Lung (tissue), 17 donors: ENCODE measurements at places on chromosomes 12 and 14.

GRCh38 chr14:28756884-28757570 is 9.6 kb upstream of the FOXG1 start:
- peak; percentile 53 for DNase-seq

DNA sequence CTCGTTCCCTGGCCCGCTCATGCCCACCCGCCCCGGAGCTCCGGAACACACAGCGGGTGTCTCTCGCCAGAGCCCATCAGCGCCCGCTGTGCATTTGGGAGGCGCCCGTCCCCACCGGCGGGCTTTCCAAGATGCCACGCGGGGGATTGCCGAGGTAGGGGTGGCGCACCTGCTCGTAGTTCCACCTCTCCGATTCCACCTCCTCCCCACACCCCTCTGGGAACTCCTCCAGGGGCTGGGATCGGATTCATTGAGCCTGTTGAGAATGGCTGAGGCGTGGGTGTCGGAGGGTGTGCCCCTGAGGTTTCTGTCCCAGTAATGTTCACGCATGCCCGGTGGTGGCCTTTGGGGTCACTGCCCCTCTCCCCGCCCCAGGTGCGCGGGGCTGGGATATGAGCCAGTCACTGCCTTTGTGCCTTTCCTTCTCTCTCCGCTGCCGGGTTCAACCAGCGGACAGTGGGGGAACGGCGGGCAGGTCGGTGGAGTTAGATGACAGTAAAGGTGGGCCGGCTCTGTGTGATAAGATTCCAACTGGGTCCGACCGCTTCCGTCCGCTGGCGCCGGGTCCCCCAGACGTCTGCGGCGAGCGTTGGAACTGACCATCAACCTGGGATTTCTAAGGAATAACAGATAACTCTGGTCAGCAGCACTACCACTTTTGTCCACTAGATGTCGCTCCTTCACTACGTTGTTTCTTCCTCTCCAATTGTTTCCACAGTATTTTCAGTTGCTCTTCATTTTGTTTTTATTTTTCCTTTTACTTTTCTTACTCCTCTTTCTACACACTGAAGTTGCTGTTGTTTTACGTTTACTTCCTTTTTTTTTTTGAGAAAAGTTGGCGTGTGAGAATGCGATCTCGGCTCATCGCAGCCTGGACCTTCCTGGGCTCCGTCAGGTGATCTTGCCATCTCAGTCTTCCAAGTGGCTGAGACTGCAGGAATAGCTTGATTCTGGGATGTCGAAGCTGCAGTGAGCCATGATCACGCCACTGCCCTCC is 178.1 kb upstream of the ALG10B start:
- peak; percentile 69 for DNase-seq

DNA sequence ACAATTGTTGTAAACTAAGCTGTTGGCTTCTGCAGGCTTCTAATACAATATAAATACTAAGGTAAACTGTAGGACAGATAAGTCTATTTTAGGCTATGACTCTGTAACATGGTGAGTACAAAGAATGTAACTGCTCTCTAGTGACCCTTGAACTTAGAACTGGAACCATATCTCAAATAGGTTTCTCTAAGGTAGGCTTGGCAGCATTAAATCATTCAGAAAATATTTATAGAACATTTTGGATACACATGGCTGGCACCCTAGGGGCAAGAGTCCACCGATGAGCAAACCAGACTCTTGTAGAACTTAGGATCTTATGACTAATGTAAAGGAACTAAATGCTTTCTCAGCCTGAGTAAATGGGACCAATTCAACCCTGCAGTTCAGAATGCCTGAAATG is 19.4 kb upstream of the SLC25A3 start:
- no peak for DNase-seq

DNA sequence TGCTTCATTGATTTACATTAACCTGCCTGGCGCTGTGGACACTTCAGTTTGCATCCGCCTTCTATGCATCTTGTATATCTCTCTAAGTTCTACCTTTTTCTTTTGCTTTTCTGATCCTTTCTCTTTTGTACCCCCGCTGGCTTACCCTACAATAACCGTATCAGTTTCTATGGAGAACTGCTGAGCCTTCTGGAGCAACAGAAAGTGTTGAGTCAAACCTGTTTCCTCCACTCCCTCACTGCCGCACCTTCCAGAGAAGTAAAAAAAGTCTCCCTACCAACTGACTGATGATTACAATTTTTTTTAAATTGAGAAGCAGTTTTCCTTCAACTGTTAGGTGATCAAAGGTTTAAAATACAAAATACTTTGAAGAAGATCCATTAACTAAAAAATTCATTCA is 17.4 kb downstream of the EXD2 start:
- DNase-seq = no peak

- no peak for DNase-seq
These were observed 59.9 kb downstream of the HCAR2 start for GRCh38 chr12:122643207-122643805.
